ENCODE measurements at places on chromosomes 6 and 20. TPM values are rescaled to one million over a fixed set of nuclear protein-coding genes. Genes with fewer than 3 reads are reported as not detected.

The ZSWIM1 gene
- total RNA-seq = 11.6 TPM

The EPHA7 gene
- 5.3 TPM for total RNA-seq

DNA sequence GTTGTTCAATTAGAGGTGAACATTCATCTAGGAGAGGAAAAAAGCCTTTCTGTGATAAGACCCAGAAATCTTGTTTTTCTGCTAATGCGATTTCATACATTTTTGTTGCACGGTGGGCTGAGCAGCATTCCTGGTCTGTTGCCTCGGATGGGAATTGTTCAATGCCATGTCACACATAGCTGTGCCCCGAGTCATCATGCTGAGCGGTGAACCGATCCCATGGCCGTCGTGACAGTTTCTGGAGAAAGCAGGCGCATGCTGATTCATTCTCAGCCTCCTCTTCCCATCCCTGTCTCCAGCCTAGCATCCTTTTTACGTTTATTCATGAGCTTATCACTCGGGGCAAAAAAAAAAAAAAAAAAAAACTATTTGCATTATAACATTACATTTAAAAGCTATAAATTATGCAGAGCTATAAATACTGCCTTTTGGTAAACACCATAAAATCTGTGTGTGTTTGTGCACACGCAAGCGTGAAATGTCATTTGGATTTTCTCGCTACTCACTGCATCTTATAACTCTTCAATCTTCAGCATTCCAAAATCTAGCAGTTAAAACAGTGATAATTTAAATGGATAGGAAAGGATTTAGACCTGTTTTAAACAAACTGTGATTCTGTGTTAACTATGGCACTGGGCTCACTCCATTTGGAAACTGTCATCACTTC is 58.9 kb upstream of the IFNGR1 start:
- DNase-seq = peak; percentile 88

DNA sequence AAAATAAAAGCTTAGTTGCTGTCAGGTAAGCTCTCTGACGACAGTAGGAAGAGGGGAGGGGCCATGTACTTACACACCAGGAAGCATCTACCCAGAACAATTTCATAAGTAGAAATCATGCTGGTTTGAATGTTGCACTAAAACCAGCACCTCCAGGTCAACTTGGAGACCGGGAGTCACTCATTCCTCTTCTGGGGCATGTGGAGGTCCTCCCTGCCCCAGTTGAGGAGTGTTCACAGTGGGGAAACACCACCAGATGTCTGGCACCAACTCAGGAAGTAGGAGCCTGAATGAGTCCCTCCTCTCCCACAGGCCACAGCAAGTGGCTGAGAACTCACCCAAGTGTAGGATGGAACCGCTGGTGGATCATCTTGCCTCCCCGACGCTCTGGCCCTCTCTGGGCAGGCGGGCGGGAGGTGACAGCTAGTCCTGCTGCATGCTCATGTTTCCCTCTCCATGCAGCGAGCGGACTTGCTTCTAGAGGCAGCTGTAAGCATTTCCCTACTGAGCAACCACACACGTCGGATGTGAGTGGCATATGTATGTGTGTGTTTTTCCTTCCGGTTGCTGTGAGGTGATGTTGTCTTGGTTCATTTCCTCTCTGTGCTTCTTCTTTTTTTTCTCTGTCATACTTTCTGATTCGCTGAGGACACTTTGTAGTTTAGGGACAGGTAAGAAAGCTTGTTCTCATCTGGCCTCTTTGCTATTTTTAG is 149.5 kb upstream of the NEDD9 start:
- DNase-seq = peak; percentile 49

- DNase-seq = peak; percentile 88
Observed at GRCh38 chr6:41066867-41067304, 5.3 kb downstream of the OARD1 start.

- DNase-seq = peak; percentile 91
Observed at GRCh38 chr20:37345339-37346235, at the start of gene SRC. Gene SRC (plus strand): TSS chr20:37346140. CDS start chr20:37384154, 38,014 bp downstream.

GRCh38 chr6:122459240-122459639 is 12.4 kb downstream of the SERINC1 start:
- DNase-seq = no peak

DNA sequence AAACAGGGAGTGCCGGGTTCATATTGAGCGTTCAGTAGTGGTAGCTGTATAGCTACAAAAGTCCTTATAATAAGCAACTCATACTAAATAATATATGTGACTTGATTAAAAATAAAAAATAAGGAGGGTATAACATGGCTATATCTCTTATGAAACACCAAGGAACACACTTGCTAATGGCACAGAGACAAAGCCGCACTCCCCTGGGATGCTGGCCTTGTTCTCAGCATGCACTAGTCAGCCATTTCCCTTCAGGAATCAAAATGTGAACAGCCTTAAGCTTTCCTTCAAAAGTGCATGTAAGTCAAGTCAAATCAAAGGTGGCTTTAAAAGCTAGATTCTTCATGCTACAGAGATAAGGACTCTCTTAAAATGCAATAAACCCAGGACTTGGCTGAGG is 9.4 kb downstream of the HMGCLL1 start:
- DNase-seq = no peak

- no peak for DNase-seq
Observed at GRCh38 chr20:39253051-39253755, 291.1 kb downstream of the DHX35 start.

DNA sequence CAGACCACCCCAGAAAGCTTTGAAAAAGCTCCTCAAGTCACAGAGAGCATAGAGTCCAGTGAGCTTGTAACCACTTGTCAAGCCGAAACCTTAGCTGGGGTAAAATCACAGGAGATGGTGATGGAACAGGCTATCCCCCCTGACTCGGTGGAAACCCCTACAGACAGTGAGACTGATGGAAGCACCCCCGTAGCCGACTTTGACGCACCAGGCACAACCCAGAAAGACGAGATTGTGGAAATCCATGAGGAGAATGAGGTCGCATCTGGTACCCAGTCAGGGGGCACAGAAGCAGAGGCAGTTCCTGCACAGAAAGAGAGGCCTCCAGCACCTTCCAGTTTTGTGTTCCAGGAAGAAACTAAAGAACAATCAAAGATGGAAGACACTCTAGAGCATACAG is 39.6 kb downstream of the ZBTB2 start:
- DNase-seq = no peak

DNA sequence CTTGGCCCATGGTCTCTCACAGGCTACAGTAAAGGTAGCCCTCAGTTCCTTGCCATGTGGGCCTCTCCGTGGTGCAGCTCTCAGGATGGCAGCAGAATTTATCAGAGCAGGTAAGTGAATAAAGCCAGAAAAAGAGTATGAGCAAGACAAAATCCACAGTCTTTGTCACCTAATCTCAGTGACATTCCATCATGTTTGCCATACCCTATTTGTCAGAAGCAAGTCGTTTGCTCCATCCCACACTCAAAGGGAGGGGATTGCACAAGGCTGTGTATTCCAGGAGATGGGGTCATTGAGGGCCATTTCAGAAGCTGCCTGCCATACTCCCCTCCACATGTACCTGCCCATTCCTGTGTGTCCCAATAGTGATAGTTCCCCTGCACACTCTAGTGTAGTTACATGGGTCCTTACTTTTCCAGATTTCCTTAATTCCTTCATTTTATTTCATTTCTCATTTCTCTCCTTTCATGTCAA is 24.2 kb downstream of the ISM1 start:
- DNase-seq = no peak

DNA sequence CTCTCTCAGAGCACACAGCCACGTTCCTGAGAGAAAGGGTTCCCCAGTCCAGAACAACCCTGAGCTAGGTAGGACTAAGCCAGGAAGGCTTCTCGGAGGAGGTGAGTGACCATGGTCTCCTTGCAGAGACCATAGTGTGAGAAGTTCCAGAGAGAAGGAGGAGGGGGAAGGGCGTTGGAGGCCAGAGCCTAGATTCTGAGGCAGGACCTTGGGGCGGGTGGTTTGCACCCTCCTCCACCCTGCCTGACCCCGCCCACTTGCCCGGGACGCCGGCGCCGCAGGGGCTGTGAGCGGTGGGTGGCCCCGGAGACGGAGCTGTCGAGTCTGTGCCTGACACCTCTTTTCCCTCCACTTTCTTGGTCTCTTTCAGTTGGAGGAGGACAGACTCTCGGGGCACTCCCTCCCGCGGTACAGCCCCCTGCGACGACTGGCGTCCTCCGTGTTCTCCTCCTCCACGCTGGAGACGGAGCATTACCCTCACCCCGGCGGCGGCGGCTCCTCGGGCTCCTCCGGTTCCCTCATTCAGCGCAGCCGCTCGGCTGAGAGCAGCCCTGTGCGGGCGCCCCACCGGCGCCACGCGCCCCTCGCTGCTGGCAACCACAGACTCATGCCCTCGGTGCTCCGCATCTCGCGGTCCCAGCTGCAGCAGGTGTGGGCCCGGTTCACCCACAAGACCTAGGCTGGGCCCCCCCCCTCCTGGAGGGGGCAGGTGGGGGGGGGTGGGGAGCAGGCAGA is 26.2 kb downstream of the TTBK1 start:
- DNase-seq = peak; percentile 68
